ENCODE measurements at places on chromosomes 16 and 17. TPM values are rescaled to one million over a fixed set of nuclear protein-coding genes. Genes with fewer than 3 reads are reported as not detected.
A peak's percentile ranks its signal among the peaks of the same experiment; 100 is the strongest.

Gene CASKIN1
- total RNA-seq = 0.15 TPM

DNA sequence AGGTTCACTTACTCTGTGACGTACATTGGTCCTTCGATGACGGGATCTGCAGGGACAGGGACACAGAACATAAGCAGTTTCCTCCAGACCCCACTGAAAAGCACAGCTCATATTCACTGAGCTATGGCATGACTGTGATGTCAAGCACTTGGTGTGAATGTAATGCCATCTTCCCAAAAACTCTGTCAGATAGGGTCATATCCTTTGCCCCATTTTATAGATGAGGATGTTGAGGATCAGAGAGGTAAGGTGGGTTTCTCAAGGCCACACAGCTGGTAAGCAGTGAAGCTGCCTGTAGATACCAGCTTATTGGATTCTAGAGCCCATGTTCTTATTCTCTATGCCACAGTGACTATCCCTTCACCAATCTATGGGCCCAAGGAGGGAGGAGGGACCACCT is 2.5 kb downstream of the ERN2 start:
- DNase-seq = no peak

GRCh38 chr17:68599091-68599490 is 2.1 kb downstream of the FAM20A start:
- no peak for DNase-seq

DNA sequence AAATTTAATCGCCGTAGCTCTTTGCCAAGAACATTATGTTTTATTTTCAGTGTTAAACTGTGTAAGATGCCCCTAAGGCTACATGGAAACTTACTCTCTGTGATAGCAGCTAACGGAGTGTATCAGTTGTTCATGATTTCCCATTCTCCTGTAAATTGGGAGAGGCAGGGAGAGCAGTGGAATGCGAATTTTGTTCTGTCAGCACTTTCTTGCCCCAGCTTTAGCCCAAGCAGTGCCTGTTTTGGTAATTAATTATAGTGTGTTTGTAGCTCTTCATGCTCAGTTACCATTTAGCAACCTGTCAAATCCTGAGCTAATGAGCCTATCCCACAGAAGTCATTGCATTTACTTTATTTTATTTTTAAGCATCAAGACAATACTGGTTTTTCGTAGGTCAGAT is 475.1 kb upstream of the RBFOX1 start:
- no peak for DNase-seq

DNA sequence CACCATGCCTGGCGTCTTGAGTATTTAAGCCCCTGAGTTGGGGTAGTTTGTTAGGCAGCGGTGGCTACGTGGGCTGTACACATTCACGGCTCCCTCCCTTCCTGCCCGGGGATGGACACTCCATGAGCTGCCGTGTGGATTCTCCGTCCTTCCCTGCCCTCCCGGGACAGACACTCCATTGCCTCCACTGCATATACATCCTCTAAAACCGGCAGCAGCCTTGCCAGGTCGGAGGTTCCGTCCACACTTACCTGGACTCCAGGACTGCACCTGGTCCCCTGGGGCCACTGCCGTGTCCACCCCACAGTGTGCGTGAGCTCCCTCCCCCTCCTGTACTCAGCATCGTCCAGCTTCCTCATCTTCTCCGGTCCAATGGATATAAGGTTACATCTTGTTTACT is 3.5 kb upstream of the SPATA2L start:
- no peak for DNase-seq

GRCh38 chr17:78706271-78706915 is 75.7 kb downstream of the CYTH1 start:
- no peak for DNase-seq

GRCh38 chr17:62657690-62658089 is 30.2 kb downstream of the MRC2 start:
- no peak for DNase-seq

Gene MAF
- total RNA-seq = 6.0 TPM

- no peak for DNase-seq
Observed at GRCh38 chr16:88543230-88543813, 26.9 kb upstream of the ZC3H18 start.

Gene IL21R
- 99.2 TPM for total RNA-seq

Gene TAT
- total RNA-seq = not detected

Gene RGS11
- not detected for total RNA-seq

Gene CA4
- not detected for total RNA-seq

Gene SEPTIN12
- not detected for total RNA-seq

GRCh38 chr16:88905563-88905962 is 39.1 kb upstream of the PABPN1L start:
- no peak for DNase-seq

GRCh38 chr17:50911890-50912289 is 45.7 kb upstream of the TOB1 start:
- DNase-seq = no peak

DNA sequence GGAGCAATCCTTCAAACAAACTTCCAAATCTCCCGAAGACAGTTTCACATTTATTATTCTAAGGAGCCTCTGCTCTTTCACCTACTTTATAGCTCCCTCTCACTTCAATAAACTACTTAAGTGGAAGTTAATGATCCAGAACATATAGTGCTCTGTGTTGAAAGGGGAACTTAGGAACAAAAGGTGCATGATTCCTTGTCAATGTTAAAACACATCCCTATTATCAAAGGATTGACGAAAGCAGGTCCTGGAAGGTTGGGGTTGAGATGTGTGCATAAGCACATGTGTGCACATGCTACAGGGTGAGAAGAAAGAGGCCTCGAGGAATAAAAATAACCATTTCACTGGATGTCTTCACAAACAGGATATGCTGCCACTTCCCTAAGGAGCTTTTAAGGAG is 170.3 kb downstream of the SLC39A11 start:
- no peak for DNase-seq

GRCh38 chr17:56441308-56441707 is 152.2 kb upstream of the NOG start:
- DNase-seq = no peak

DNA sequence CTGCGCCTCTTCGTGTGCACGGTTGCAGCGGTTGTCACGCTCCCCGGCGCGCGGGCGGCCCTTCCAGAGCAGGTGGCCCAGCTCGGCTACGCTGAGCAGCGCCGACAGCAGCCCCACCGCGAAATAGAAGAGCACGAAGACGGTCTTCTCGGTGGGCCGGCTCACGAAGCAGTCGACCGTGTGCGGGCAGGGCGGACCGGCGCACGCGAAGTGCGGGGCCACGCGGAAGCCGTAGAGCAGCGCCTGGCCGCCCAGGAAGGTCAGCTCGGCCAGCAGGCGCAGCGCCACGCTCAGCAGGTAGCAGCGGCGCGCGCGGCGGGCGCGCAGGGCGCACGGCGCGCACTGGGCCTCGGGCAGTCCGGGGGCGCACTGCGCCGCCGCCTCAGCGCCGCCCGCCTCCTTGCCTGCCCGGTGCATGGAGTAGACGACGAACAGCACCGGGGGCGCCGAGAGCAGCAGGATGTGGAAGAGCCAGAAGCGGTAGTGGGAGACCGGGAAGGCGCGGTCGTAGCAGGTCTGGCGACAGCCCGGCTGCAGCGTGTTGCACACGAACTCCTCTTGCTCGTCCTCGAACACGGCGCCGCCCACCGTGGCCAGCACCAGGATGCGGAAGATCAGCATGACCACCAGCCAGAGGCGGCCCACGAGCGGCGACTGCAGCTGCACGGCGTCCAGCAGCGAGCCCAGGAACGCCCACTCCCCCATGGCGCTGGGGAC is 1.3 kb downstream of the GJD3 start:
- DNase-seq = peak; percentile 36

Gene OR1E1
- total RNA-seq = not detected

GRCh38 chr16:88355389-88356123 is 27.2 kb upstream of the ZNF469 start:
- DNase-seq = no peak

GRCh38 chr16:20084624-20085226 is 11.0 kb upstream of the GPR139 start:
- no peak for DNase-seq

GRCh38 chr16:56931271-56931891 is 561 bp upstream of the HERPUD1 start:
- peak; percentile 50 for DNase-seq

DNA sequence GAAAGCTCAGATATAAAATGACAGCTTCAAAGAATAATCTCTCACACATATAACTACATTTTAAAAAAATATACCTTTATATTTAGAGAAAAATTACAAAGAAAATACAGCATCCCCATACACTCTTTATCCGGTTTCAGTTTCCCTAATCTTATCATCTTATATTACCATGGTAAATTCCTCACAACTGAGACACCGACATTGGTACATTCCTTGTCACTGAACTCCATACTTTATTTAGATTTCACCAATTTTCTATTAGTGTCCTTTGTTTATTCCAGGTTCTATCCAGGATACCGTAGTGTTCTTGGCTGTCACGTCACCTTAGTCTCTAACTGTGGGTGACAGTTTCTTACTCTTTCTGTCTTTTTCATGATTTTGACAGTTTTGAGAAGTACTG is 22.0 kb upstream of the ABCA10 start:
- DNase-seq = no peak

DNA sequence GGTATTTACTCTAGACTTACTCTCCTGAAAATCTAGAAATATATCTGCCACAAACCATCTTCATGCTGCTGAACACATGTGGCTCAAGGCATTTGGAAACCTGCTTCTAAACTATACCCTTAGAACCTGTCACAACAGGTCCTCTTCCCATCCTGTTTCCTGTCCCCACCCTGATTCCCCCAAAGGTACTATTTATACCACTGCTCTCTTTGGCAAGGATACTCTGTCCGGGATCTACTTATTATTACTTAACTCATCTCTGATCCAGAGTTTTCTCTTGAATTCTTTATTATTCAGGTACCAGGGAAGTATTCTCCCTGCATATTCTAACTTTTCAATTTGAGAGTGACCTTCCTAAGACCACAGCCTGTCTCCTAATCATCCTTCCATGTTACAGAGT is 33.4 kb downstream of the TRAF4 start:
- DNase-seq = no peak

GRCh38 chr17:30095507-30096244 is 20.9 kb upstream of the NSRP1 start:
- peak; percentile 35 for DNase-seq

GRCh38 chr16:81655469-81656162 is 123.5 kb upstream of the PLCG2 start:
- DNase-seq = no peak

DNA sequence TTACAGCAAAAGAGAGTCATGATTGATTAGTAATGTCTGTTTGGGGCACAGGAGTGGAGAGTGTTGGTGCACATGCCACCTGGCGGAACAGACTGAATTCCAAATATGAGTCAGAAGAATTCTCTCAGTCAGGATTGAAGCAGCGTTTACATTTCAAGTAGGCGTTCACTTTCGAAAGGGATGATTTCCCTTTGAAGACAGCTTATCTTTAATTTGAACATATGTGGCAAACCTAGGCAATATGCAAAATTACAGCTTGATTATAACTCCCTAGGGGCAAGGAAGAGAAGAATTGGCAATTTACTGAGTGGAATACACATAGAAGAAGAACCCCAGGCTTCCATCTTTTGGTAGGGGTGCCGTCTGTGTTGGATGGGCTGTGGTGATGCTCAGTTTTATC is 235.8 kb downstream of the HAPSTR1 start:
- no peak for DNase-seq

Gene CD7
- 646 TPM for total RNA-seq

Gene RSL1D1
- 365 TPM for total RNA-seq

Gene LRRC46
- total RNA-seq = 0.52 TPM

Gene DOC2B
- 0.14 TPM for total RNA-seq

GRCh38 chr17:56319531-56319930 is 166.3 kb downstream of the ANKFN1 start:
- no peak for DNase-seq

- no peak for DNase-seq
Observed at GRCh38 chr16:2701272-2701671, 18.8 kb downstream of the PRSS27 start.

Gene KRT9
- total RNA-seq = not detected

- DNase-seq = no peak
Observed at GRCh38 chr16:50737420-50737959, 4.4 kb upstream of the CYLD start.

Gene HID1
- total RNA-seq = 0.91 TPM

DNA sequence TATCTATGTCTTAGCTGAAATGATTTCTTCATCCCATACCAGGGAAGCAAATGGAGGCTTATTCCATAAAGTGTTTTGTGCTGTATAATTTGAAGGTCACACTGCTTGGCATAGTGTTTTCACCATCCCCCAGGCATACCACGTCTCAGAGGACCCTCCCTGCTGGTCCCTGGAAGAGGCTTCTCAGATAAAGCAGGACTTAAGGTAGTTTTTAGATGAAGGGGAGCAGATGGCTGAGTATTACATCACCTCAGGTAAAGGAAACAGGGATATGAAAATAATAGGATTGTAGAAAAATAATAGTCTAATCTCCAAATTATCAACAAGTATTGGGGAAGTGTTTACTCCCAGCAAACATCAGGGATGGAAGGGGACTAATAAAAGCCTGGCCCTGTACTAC is 7.3 kb upstream of the SMG1 start:
- no peak for DNase-seq

DNA sequence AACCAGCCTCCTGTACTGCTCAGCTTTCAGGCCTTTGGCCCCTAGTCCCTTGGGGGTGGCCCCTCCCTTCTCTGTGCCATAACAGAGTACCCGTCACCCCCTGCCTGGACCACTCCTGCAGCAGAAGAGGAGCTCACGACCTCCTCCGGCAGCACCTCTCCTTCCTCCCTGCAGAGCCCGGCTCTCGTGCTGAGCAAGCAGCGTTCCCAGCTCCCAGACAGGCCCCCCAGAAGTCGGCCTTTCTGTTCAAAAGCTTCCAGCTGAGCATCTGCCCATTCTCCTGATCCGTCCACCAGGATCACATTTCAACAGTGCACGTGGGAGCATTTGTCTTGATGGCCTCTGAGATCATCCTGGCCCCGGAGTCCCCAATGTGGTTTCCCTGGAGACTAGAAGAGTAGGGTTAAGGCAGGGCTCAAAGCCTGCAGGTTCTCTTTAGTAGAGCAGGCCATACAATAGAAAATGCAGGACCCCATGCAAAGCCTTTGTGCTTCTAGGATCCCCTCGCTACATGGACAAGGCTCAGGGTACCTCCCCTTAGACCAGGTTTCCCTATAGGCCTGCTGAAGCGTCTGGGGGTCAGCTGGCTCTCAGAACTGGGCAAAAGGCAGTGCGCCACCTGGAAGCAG is 35.6 kb downstream of the NLRC3 start:
- DNase-seq = no peak

Gene CPNE7
- 6.4 TPM for total RNA-seq
